MV-4-11 (cell line): ENCODE measurements at places on chromosomes 3 and 15.
A peak's percentile ranks its signal among the peaks of the same experiment; 100 is the strongest.

DNA sequence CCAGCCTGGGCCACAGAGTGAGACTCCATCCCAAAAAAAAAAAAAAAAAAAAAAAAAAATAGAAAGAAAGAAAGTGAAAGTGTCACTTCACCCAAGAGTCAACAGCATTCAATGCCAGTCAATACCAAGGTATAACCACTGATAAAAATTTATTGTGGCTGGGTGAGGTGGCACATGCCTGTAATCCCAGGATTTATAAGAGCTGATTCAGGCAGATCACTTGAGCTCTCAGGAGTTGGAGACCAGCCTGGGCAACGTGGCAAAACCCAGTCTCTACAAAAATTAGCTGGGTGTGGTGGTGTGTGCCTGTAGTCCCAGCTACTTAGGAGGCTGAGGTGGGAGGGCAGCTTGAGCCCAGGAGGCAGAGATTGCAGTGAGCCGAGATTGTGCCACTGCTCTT, 46.5 kb upstream of the PIK3CB start:
- DNase-seq: no peak

GRCh38 chr3:100150473-100150872, 36.2 kb upstream of the FILIP1L start:
- DNase-seq: no peak

- DNase-seq: peak; percentile 76
These were observed 90.8 kb upstream of the TNFAIP8L3 start for GRCh38 chr15:51185213-51186159.

- no peak for DNase-seq
These were observed 26.3 kb upstream of the MITF start for GRCh38 chr3:69712933-69713332.

- DNase-seq: no peak
These were observed 195.5 kb downstream of the SSR3 start for GRCh38 chr3:156359368-156359767.

GRCh38 chr15:101149864-101150722, 101.8 kb downstream of the CHSY1 start:
- no peak for DNase-seq

- no peak for DNase-seq
These were observed 17.6 kb downstream of the IFT80 start for GRCh38 chr3:160381470-160381869.

DNA sequence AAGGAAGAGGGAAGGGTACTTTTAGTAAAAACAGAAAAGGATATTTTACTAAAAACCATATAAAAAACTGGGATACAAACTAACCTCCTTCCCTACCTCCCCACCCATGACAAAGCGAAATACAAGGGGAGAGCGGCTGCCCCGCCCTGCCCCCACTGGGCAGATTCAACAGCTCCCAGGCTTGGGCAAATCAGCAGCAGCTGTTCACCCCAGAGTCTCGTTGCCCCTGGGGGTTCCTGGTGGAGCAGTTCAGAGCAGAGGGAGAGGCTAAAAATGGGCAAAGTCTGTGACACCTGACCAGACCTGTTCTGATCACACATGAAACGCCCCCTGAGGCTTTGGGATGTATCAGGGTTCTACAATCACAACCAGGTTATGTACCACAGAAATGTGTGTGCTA, 2.5 kb upstream of the ETFA start:
- DNase-seq: no peak
